ENCODE measurements at places on chromosomes 4 and X.

DNA sequence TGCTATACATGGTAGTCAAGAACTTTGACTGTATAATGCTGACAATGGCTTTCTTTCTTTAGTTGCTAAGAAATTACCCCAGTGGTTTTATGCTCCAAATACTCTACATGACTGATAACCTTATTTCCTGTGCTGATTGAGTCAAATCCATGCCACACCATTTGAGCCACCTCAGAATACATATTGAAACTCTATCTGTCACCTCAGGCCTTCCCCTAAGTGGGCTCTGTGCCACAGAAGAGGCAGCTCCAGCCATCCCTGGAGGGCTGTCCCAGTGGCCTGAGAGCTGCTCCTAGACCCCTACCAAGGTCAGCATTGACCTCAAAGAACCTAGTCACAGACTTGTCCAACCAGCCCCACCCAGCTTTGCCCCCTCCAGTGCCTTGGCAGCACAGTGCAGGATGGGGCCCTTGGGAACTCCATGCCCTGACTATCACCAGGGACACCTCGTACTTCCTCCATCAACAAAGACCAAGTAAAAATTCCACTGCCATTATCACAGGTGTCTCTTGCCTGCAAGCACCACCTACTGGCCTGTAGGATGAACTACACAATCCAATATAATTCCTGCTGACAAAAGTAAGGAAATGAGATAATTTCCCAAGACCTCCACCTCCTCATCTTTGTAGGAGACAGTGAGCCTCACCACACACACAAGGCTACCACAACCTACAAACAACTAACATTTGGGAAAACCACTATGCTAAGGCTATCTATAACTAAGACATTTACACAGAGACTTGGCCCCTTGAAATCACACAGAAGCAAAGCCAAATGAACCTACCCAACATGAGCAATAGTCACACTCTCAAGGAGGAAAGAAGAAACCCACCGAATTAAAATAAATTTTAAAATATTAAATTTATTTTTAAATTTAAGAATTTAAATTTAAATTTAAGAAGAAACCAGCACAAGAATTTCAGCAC lies 239.9 kb downstream of the NKX6-1 start:
- DNase-seq: no peak

DNA sequence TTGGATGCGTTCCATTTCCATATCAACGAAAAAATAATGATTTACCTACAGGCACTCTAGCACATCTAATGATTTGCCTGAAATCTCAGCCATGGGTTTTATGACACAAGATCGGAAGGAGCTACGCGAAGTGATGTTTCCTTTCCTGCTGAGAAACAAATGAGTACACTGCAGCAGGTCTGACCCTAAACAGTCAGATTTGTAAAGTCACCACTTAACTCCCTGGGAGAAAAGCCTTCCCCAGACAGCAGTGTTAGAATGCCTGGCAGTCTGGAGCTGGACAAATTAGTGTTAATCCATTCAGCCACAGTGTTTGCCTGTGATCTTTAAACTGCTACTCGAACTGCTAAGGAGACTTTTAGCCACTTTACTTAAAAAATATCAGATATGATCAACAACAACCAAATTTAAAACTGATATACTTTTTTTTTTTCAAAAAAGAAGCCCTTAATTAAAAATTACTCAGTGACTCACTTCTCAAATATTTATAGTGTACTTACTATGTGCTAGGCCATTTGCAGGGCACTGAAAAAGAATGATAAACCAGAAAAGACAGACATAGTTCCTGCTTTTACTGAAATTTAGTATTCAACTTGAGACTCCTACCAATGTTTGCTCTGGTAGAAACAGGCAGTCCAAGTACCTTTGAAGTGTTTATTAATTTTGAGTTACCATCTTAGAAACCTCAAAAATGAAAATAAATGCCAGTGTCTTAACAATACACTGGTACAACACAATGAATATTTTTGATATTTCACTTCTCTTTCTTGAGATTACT lies 104.5 kb downstream of the SHISA3 start:
- no peak for DNase-seq

DNA sequence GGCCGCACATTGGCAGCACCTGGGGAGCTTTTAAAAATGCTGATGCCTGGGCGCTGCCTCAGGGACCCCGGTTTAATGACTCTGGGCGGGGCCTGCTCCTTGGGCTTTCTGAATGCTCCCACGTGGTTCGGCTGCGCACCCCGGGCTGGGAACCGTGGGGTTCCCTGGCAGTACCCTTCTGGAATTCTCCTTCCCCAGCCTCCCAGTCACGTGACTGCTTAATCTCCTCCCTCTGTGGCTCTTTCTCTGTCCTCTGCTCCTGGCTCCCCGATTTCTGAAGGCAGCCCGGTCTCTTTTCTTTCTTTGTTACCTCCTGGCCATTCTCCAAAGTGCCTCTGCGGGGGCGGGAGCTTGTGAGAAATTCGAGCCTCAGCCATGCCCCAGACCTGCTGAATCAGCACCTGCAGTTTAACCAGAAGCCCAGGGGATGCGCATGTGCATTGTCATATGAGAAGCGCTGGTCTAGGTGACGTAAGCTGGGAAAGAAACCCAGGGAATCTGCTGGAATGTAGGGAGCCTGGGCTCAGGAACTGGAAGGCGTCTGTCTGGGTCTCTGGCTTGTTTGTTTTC lies 16.6 kb downstream of the CLCN4 start:
- no peak for DNase-seq

DNA sequence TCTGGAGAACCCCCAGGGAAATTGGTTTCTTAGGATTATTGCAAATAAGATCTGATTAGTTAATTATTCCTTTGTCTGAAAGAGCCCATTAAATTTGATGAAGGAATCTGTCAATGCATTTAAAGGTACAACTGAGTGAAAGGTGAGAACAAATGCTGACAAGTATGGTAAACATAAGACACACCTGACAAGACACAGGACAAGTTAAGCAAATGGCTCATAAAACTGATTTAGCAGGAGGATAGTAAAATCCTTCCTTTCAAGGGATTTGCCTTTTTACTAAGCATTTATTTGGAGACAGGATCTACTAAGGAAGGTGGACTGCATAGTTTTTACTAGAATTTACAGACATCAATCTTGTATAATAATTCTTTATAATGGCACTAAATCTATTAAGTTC lies 553.9 kb downstream of the SPRY1 start:
- DNase-seq: no peak

DNA sequence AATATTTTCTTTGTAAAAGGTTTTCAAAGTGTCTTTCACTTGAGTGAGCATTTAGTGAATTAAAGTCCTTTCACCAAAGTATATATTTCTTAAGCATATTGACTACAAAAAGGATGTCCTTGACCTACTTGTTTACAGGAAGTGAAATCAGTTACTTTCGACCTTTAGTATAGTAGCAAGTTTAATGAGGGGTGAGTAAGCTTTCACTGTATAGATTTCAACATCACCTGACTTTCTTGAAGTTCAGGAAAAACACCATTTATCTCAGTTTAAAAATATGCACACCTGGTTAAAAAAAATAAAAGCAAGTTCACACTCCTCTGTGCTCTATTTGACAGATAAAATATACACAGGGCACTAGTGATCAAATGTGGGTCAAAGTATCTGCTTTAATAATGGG lies 88.1 kb downstream of the CCSER1 start:
- DNase-seq: no peak

DNA sequence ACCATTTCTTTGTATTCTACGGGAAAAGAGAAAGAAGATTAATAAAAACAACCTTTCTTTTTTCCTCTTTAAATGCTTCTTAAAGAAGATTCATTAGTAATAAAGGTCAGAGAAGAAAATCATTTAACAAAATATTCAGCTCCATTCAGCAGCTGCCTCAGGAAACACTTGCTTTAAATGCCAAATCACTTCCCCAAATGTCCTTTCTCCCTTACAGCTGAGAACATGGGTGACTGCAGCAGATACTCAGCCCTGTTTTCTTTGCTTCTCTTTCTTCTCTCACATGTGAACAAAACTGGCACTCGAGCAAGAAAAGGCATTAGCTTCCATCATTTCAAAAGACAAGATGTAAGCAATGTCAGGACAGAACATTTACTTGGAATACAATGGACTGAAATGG lies 120.2 kb downstream of the INPP4B start:
- DNase-seq: no peak

GRCh38 chr4:112817933-112818593 lies 181.1 kb downstream of the LARP7 start:
- DNase-seq: peak; percentile 79

- no peak for DNase-seq
Measured at GRCh38 chrX:95058815-95059214, 1384.8 kb downstream of the FAM133A start.

DNA sequence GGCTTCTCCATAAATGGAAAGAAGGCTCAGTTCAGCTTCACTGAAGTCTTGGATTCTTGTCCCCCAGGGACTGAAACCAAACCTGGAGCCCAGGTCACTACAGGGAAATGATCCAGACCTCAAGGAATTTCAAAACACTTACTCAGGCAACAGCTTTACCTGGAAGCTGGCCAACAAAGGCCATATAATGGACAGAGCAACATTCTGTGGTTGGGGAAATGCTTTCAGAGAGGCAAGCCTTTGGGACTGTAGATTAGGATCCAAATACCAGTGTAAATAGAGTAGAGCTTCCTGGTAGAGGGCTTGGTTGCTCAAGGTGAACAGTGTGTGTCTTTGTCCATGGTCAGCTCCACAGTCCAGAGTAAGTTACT lies 57.0 kb upstream of the PROM1 start:
- no peak for DNase-seq

GRCh38 chrX:84064164-84064563 lies 123.8 kb downstream of the RPS6KA6 start:
- no peak for DNase-seq
